ENCODE measurements at places on chromosomes 7 and 10. TPM values are rescaled to one million over a fixed set of nuclear protein-coding genes. Genes with fewer than 3 reads are reported as not detected.

The RPEL1 gene
- total RNA-seq, result not detected

The SSC4D gene
- 11.8 TPM for total RNA-seq

- no peaks in the 10 kb centered on the region for H3K27me3 ChIP-seq
- DNase-seq, result no peak
- no peak overlapping the region for H3K27ac ChIP-seq
- no peak overlapping the region for H3K4me3 ChIP-seq
- no peaks in the 10 kb centered on the region for H3K36me3 ChIP-seq
Observed at GRCh38 chr7:105277341-105277740, 111.4 kb downstream of the SRPK2 start.

DNA sequence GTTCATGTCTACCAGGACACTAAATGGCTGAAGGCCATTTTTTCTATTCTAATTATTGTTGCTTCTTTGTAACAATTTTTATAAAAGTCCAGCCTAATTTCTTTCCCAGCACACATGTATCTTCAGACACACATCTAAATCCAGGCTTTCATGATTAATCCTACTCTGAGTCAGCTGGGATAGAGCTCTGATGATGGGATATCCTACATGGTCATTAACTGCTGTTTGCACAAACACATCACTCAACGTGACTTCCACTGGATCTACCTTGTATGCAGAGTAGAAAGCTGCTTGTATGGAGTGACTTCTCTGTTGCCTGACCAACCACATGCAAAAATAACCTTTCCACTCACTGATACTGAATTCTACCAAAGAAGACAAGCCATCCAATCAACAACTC lies 260.9 kb downstream of the AHR start:
- no peak for DNase-seq
- H3K36me3 ChIP-seq, result no peaks in the 10 kb centered on the region
- H3K27me3 ChIP-seq, result no peaks in the 10 kb centered on the region
- H3K4me3 ChIP-seq, result no peak overlapping the region

Data from H1 (cell line).